Caco-2 (cell line): ENCODE measurements at places on chromosomes 1 and 21. TPM values are rescaled to one million over a fixed set of nuclear protein-coding genes. Genes with fewer than 3 reads are reported as not detected.

Gene PCP4
- total RNA-seq: 4.0 and 4.7 TPM in 2 replicates

Gene GIPC2
- 4.3 and 4.4 TPM in 2 replicates for total RNA-seq

DNA sequence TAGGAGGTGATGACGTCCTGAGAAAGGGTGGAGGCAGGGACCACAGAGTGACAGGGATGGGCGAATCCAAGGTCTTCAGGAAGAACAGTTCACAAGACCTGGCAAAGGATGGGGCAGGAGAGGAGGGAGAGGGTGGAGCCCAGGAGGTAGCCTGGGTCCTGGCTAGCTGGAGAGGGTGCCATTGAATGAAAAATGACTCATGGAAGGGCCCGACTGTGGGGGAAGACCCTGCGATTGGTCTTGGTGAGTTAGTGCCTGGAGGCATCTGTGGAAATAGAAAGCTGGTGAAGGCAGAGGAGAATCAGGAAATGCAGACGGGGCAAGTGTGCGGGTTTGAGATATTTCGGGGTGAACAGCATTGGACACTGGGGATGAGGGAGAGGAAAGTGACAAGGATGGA lies 60.3 kb upstream of the SLC45A1 start:
- H3K36me3 ChIP-seq: no peaks in the 10 kb centered on the region
- no peak for DNase-seq
- H3K4me1 ChIP-seq: peaks cover 16% of the 10 kb centered on the region
- H3K27ac ChIP-seq: peak overlapping the region; percentile 73
- H3K4me3 ChIP-seq: no peak overlapping the region
- H3K27me3 ChIP-seq: no peaks in the 10 kb centered on the region

GRCh38 chr1:11143401-11143800 lies 43.7 kb upstream of the EXOSC10 start:
- H3K36me3 ChIP-seq: no peaks in the 10 kb centered on the region; the same call in 1 of the 2 replicates
- no peaks in the 10 kb centered on the region for H3K27me3 ChIP-seq
- no peak overlapping the region for H3K27ac ChIP-seq
- no peak overlapping the region for H3K4me3 ChIP-seq
- no peaks in the 10 kb centered on the region for H3K4me1 ChIP-seq
